ENCODE measurements at places on chromosomes 5 and 9.

DNA sequence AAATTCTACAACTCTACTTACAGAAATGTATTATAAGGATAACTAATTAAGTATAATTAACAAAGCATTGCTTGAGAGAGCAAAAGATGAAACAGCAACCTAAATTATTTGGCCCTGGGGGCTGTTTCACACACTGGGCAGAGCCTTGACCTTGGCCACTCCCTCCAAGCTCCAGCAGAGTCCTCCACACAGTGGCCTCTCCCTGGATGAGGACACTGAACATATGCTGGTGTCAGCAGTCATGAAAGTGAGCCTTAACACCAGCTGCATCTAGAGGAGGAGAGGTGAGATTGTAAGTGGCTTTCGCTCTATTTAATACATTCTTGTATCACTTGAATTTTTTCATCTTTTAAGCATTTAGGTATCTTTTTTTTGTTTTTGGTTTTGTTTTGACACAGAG is 23.3 kb upstream of the ZDHHC12 start:
- no peak for DNase-seq

DNA sequence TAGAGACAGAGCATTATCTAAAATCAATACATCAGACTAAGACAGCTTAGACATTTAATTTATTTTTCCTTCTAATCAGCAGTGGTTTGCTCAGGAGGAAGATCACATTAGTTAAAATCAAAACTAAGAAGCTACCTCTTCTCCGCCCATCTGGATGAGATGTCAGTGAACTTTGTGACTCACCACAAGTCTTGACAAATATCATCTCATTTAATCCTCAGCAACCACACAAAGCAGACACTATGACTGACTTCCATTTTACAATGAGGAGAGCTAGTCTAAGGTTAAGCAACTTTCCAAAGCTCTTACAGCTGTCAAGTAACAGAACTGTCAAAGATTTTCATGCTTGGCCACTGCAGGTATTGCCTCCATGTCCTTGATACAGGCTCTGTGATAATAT is 289.5 kb downstream of the DEPDC1B start:
- DNase-seq = no peak

DNA sequence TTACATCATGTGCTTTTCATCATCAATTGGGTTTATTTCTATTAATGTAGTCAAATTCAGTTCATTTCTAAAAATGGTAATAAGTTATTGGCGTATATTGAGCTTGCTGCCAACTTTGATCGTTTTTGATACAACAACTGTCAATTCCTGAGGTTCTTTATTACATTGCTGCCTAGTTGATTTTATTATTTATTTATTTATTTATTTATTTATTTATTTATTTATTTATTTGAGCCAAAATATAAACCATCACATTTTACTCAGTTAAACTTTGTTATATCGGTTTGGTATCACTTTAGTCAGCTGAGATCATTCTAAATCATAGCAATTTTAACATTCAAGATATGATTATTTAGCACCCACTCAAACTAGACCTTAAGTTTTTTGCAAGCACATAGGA is 100.0 kb downstream of the FBXO38 start:
- no peak for DNase-seq

DNA sequence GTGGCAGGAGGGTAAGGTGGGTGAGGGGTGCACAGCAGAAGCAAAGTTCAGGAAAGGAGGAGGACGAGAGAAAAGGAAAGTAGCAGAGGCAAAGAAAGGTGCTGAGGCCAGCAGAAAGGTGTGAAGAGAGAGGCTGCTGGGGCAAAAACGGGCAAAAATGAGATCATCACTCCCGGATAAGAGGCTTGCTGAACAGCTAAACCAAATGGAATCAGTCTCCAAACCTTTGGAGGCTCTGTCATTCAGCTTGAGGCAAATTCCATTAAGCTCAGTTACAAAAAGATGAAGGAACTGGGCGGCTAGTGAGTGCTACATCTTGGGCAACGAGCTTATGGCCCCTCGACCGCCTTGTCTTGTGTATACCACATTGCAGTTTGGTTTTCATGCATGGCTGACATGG is 136.4 kb downstream of the FSTL4 start:
- DNase-seq = no peak

DNA sequence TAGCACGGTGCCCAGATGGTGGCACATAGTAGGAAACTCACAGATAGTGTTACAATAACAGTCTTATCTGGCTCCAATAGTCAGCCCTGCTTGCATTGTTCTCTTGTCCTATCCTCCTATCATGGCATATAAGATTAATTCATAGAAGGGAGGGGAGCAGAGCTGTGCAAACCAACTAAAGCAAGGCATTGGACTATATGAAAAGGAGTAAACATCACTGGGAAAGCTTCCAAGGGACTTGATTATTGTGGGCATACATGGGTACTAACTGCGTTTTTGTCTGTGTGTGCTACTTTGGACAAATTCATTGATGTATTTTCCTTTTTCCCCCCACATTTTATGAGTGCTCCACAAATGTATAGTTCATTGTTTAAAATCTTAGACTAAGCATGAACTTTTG is 43.8 kb upstream of the C5orf47 start:
- DNase-seq = no peak

DNA sequence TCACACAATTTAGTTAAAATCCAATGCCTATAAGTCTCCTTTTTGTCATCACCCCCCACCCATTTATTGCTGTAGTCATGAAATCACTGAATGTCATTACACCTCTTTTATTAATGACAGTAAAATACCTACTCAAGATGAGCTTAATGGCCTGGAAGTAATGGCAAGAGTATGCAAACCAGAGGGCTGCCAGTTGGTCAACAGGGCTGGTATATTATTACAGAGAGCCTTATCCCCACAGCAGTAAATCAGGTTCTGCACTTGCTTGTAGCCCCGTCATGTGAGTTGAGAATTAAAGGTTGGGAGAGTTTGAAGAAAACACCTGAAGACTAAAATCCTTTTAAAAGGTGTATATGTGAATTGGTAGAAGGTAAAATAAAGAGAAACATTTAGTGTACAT is 372.4 kb downstream of the MAT2B start:
- DNase-seq = no peak

DNA sequence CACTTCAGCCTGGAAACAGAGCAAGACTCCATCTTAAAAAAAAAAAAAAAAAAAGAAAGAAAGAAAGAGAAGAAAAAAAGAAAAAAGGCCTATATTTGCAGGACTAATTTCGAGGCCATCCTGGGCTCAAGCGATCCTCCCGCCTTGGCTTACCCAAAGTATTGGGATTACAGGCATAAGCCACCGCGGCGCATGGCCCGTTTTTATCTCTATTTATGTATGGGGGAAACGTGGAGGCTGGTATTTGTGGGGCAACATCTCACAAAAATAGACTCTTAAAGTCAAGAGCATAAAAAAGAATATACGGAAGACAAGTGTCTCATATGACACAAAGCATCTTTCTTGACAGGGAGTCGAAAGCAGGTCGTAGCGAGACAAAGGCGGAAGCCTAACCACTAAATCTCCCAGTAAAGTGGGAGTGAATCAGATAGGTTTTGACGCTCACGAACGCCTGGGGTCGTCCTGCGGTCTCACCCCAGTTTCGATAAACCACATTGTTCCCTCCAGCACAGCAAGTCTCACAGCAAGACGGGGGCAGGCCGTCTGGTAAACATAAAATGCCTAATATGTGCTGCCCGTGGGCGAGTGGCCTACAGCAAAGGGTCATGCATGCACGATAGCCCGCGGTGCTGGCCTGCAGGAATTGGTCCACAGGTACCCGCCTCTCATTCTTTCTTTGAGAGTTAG is 1.8 kb upstream of the TRIM41 start:
- no peak for DNase-seq

DNA sequence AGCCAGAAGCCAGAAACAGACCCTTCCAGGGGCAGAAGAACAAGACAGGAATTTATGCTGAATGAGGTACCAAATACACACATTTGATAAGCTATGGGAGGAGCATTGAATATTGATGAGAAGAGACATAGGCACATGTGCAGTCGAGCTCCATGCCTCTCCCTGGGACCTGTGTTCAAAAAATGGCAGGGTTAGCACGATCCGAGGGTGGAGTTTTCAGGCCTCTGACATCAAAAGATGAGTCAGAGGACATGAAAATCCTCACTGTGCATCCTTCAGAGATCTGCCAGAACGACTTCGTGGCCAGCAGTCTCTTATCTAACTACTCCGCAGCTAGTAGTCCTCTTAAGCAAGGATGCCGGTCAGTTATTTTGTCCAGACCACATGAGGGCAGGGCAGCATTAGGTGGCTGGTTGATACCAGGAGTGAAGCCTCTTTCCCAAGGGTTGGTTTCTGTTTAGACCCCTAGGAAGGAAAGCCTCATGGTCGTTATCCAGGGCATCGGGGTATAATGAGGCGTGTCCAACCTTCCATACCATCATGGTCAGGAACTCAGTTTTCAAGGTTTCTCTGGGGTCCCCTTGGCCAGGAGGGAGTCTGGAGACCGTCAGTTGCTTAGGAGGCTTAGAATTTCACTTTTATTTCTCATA is 11.6 kb upstream of the CMBL start:
- no peak for DNase-seq

DNA sequence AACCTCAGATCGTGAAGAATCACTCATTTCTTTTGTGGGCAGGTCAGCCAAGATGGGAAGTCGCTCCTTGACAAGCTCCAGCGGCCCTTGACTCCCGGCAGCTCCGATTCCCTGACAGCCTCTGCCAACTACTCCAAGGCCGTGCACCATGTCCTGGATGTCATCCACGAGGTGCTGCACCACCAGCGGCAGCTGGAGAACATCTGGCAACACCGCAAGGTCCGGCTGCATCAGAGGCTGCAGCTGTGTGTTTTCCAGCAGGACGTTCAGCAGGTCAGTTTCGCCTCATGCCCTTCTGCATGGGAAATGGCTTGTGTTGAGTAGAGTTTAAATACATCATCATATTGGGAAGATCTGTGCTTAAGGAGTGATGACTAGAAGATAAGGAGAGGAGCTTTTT is 173.3 kb downstream of the TRIO start:
- no peak for DNase-seq

DNA sequence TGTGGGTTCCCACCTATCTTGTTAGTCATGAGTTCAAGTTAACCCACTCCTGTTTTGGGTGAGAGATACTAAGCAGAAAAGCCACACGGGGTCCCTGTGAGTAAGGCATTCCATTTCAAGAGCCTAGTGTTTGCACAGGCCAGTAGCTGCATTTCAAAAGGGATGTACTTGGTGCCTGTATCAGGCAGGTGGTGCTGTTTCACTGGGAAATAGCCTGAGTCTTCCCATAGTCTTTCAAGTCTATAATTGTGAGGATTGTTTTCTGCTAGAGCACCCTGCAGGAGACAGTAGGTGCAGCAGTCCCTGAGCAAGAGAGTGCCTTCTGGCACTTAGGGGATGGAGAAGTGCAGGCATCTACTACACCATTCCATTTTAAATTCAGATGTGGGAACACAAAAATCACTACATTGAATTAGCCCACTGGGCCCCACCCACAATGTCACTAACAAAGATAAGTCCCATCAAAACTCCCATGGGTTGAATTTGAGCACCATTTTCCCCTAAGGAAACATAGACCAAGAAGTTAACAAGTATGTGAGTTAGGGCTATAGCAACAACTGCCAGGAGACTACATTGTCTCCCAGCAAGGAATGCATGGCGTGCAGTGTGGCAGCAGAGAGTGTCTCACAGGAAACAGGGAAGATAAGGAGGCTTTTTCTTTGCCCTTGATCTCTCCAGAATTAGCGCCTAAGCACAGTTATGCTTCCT is 263.2 kb downstream of the COX7C start:
- DNase-seq = no peak

- DNase-seq = peak; percentile 33
Observed at GRCh38 chr5:76849419-76850291, at the start of gene S100Z. S100Z (plus strand) TSS chr5:76850014; CDS start chr5:76875360, 25,346 bp downstream.

DNA sequence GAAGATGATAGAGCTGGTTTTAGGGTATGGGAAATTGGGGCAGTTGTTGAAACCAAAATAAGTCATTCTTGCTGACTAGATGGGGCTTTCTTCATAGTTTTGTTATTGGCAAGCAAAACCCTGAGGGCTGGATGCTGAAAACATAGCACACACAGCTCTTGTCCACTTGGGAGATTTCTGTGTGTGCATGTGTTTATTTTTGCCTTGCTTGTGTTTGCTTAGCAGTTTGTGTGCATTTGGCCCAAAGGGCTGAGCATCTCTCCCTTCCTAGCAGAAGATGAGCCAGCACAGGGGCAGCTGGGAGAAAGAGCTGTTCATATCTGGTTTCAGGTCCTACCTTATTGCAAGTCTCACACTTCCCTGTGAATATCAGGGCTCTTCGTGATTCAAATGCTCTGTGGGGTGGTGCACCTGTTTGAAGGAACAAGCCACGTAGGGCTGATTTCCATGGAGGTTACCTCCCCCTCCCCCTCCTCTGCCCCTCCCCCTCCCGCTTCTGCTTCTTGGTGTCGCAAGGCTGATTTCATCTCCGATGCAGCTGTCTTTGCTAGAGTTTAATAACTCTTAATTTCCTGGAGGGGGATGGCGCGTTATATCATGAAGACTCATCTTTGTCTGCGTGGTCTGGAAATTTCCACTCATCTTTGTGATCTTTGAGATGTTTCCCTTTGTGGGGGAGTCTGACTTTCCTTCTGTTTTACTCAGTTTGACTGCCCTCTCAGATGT is 296.5 kb downstream of the ARHGAP26 start:
- DNase-seq = no peak

GRCh38 chr5:133682451-133682850 is 70.1 kb upstream of the FSTL4 start:
- DNase-seq = no peak

DNA sequence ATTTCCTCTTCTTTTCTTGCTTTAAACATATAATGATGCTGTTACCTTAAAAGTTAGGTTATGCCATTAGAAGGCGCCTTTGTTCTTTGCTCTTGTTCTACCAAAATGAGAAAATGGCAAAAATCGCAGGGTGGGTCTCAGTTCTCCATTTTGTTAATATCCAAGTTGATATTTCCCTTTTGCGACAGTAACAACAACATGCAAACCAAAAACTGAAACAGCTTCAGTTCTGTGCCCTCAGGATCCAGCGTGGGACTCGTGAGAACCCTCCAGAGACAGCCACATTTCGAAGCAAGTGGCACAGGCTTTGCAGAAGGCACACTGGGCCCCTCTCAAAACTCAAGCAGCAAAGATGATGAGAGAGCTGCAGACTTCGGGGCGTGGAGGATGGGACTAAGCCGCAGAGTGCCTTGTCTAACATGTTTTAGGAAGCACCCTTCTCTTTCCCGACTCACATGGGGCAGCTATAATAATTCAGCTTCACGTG is 33.0 kb upstream of the LCP2 start:
- DNase-seq = no peak

Measured in activated CD4-positive, CD25-positive, alpha-beta regulatory T cell treated with anti-CD3 and anti-CD28 coated beads, Interleukin-2, amount 50 U/mL, for 72 hours (primary cell).